ENCODE measurements at places on chromosomes 7 and 10.

DNA sequence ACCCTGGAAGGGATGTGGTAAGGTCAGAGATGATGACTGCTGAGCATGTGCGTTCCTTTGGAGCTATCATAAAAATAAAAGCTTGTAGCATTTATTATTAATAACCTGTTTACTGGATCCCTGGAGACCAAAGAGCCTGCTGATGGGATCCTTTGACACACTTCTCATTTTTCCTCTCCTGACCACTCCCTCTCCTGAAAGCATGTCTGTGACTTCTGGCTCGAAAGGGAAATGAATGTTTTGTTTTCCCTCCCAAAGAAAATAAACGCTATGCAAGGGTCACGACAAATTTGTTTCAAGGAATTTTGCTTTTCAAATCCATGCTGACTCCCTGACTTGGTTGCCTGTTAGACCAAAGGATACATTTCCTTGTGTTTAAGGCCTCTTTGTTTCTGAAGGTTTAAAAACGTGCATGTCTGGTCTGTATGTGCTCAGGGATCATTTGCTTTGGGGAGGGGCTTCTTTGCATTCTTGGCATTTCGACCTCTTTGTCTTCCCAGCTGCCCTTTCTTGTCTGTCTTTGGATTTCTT lies 185.1 kb upstream of the AGK start:
- peak; percentile 68 for DNase-seq

GRCh38 chr7:11709196-11709595 lies 122.8 kb downstream of the THSD7A start:
- no peak for DNase-seq

GRCh38 chr7:98681511-98681910 lies 64.4 kb downstream of the NPTX2 start:
- DNase-seq = peak; percentile 38

GRCh38 chr7:26397796-26398426 lies 106.2 kb downstream of the SNX10 start:
- peak; percentile 68 for DNase-seq

GRCh38 chr7:156680281-156680680 lies 39.7 kb downstream of the RNF32 start:
- no peak for DNase-seq

DNA sequence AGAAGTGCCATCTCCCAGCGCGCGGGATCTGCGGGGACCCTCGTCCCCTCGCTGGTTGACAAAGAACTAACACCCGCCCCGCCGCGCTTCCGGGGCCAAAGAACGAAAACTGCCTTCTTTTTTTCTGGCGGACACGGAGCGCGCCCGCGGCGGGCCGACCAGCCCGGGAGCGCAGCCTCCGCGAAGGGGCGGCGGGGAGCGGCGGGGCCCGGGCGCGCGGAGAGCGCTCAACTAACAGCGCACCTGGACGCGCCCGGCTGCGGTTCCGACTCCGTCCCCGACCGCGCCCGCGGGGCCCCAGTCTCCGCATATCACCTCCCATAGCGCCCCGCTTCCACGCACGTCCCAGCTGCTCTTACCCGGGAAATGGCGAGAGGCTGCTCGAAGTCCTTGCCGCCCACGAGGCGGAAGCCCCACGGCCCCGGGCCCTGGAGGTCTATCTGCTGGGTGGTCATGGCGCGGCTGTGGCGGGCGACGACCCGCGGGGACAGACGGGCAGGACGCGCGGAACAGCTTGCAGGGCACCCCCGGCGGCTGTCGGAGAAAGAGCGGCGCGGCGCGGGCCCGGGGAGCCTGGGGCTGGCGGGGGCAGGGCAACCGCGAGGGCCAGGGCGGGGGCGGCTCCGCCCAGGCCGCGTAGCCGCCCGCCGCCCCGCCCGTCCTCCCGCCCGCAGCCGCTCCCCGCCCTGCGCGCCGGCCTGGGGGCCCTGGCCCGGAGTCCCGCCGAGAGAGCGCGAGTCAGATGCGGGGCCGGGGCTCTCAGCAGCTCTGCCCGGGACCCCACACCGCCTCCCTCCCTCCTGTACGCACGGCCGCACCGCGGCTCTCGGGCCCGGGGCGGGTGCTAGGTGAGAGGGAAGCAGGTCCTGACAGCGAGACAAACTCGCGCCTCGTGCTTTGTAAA lies at the start of gene PDLIM1:
TSS of gene PDLIM1 (minus strand) at position 543 of the 904 bp plus-strand sequence. CDS start at position 455, 88 bp downstream.
- DNase-seq = peak; percentile 4

DNA sequence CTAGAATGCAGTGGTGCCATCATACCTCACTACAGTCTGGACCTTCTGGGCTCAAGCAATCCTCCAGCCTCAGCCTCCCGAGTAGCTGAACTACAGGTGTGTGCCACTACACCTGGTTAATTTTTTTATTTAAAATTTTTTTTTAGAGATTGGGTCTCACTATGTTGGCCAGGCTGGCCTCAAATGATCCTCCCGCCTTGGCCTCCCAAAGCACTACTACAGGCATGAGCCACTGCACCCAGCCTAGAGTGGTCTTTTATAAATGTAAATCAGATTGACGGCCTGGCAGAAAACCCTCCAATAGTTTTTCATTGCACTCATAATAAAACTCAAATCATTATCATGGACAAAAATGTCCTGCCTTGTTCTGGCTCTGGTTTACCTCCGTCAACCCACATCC lies 201.7 kb upstream of the PLXNA4 start:
- DNase-seq = no peak

DNA sequence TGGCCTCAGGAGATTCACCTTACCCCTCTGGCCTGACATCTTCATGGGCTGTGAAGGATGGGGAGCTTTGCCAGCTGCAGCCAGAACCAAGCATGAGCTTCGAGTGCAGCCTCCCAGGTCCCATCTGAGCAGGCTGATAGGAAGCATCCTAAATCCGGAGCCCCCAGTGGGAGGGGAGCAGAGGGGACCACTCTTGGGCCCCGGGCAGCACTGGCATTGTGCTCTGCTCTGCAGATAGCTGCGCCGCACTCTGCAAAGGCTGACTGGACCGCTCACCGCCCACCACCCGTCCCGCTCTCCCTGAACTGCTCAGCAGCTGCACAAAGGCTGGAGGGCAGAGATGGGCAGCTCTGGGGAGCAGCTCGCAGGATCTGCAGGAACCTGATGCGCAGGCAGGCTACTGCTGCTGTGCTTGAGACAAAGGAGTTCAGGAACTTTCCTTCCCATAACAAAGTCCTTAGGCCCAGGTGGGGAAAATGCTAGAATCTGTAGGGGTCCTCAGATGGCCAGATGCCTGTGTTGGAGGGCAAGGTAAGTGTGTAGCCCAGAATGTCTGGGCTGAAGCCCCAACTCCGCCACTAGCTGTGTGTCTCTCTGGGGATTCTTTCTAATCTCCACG lies 51.8 kb downstream of the ARHGAP22 start:
- DNase-seq = no peak

- no peak for DNase-seq
These were observed 33.8 kb downstream of the SPAG6 start for GRCh38 chr10:22379059-22379458.

- DNase-seq = no peak
These were observed 106.3 kb downstream of the NT5C2 start for GRCh38 chr10:103086799-103087198.

- no peak for DNase-seq
These were observed 545.5 kb downstream of the TCERG1L start for GRCh38 chr10:130766071-130766470.

Measured in DMS79 treated with DMSO at 0.1 percent for 48 hours (cell line).